ENCODE measurements at places on chromosomes 11 and 22.

- DNase-seq, result no peak
These were observed 10.7 kb downstream of the CECR2 start for GRCh38 chr22:17379944-17380343.

DNA sequence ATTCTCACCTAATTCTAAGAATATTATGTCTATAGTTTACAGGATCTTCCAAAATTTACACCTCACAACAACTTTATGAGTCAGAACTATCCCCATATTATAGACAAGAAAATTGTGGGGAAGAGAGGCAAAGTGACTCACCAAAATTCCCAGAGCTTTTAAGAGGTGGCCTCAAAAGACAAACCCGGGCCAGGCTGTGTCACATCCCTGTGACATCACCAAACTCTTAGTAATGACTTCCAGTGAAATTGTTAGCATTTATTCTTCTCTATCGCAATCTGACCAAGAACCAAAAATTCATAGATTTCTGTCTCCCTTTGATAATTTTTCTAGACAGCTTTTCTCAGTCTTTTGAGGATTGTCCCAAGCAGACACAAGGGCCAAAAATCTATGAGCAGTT, 134.3 kb downstream of the SNX19 start:
- DNase-seq, result no peak

GRCh38 chr11:3856856-3857553, 1.5 kb downstream of the STIM1 start:
- DNase-seq, result no peak

- DNase-seq, result no peak
These were observed 12.8 kb downstream of the AP1B1 start for GRCh38 chr22:29375398-29376076.

- DNase-seq, result no peak
These were observed 554.0 kb upstream of the ARHGAP42 start for GRCh38 chr11:100133114-100133513.

- DNase-seq, result no peak
These were observed 29.9 kb upstream of the AQP11 start for GRCh38 chr11:77559686-77560401.

DNA sequence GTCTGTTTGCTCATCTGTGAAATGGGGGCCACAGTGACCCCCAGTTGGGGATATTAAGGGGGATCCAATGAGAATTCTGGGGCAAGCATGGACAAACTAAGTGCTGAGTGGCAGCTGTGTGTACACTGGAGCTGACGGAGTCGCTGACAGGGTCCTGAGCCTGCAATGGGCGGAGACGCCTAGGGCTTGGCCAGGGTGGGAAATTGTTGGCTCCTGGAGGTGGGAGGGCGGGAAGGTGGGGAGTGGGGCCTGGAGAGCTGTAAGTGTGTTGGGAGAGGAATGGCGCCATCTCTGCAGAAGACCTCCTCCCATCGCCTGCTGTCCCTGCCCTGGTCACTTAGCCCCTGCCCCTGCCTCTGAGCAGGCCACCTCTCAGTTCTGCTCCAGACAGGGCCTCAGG, 7.3 kb downstream of the CACNA1I start:
- DNase-seq, result no peak

GRCh38 chr11:65301491-65302329, 13.0 kb upstream of the CDC42EP2 start:
- no peak for DNase-seq

DNA sequence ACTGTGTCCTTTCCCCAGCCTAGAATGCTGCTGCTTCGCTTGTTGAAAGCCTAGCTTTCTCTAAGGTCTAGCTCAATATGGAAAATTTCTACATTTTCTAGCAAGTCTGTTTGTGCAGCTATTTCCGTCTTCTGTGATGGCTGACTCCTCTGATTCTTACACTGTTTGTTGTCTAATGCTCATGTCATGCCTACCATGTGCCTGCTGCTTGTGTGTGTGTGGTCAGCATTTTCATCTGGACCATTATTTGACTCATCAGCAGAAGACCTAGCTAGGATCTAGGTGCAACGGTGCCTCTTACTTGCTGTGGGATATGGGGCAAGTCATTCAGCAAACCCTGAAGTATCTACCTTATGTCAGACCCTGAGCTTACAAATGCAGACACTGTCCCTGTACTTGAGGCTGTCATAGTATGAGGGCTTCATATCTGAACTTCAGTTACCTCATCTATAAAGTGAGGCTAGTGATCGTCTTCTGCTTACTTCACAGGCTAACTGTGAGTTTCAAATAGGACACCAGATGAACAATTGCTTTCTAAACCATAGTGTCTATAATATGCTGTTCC, 86.5 kb upstream of the MYO18B start:
- DNase-seq, result no peak

DNA sequence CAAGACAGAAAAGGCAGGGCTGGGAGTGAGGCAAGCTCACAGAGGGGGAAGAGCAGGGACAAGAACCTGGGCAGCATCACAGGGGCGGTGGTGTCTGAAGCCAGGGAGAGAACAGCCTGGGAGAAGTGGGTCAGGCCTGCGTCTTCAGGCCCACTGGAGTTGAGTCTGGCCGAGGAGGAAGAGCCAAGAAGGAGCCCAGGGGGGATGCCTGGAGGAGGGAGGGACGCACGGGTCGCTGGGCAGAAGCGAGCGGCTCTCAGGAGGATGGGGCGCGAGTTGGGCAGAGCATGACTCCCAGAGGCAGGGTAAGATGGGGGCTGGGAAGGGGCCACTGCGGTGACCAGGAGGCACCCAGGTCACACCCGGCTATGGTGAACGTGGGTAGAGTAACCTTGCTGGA, 18.5 kb downstream of the LRFN4 start:
- no peak for DNase-seq

Measured in renal cortex interstitium (tissue), 15 donors.